ENCODE measurements at places on chromosomes 5 and 9. TPM values are rescaled to one million over a fixed set of nuclear protein-coding genes. Genes with fewer than 3 reads are reported as not detected.

SLC36A3 gene
- total RNA-seq: not detected

PCA3 gene
- total RNA-seq: not detected

WASHC1 gene
- 9.7 TPM for total RNA-seq

IFNA13 gene
- not detected for total RNA-seq

NAIF1 gene
- total RNA-seq: 9.9 TPM

NKD2 gene
- 3.3 TPM for total RNA-seq

BASP1 gene
- total RNA-seq: 162 TPM

SLC25A2 gene
- total RNA-seq: not detected

SHOC1 gene
- total RNA-seq: not detected

PRDM12 gene
- total RNA-seq: 0.30 TPM

DBH gene
- not detected for total RNA-seq

SEMA4D gene
- 3.1 TPM for total RNA-seq

HARS2 gene
- 34.8 TPM for total RNA-seq

IRX2 gene
- total RNA-seq: 30.6 TPM

EGR1 gene
- total RNA-seq: 10.6 TPM

KIF20A gene
- total RNA-seq: 35.2 TPM

WDR38 gene
- total RNA-seq: not detected

GDNF gene
- total RNA-seq: not detected

ANGPTL2 gene
- not detected for total RNA-seq

WNT8A gene
- total RNA-seq: not detected

CCDC192 gene
- total RNA-seq: not detected

PPP3R2 gene
- not detected for total RNA-seq

FUT7 gene
- total RNA-seq: not detected

IRX4 gene
- 0.79 TPM for total RNA-seq

SPOCK1 gene
- 222 TPM for total RNA-seq

PCDH12 gene
- total RNA-seq: 0.05 TPM

DIPK1B gene
- total RNA-seq: 14.4 TPM

CDH6 gene
- not detected for total RNA-seq

MEF2C gene
- total RNA-seq: 29.8 TPM

PCDHGA7 gene
- 0.54 TPM for total RNA-seq

PCDHGB2 gene
- total RNA-seq: 1.8 TPM

GRXCR2 gene
- total RNA-seq: not detected

GFPT2 gene
- total RNA-seq: 10.6 TPM

PCDHAC2 gene
- 1.2 TPM for total RNA-seq

MRPL50 gene
- total RNA-seq: 34.7 TPM

SLC4A9 gene
- not detected for total RNA-seq

FOXD4 gene
- total RNA-seq: 0.14 TPM

UBE2B gene
- total RNA-seq: 40.2 TPM

NOL6 gene
- 23.7 TPM for total RNA-seq

SOHLH1 gene
- total RNA-seq: not detected

OLFML2A gene
- 63.6 TPM for total RNA-seq

SOWAHA gene
- total RNA-seq: not detected

SMIM32 gene
- not detected for total RNA-seq

PRR16 gene
- 1.1 TPM for total RNA-seq

ZDHHC11B gene
- total RNA-seq: 0.26 TPM

MARCOL gene
- total RNA-seq: 3.8 TPM

GRIA1 gene
- not detected for total RNA-seq

Measured in NCI-H460 (cell line).